ENCODE measurements at places on chromosomes 4 and X.

DNA sequence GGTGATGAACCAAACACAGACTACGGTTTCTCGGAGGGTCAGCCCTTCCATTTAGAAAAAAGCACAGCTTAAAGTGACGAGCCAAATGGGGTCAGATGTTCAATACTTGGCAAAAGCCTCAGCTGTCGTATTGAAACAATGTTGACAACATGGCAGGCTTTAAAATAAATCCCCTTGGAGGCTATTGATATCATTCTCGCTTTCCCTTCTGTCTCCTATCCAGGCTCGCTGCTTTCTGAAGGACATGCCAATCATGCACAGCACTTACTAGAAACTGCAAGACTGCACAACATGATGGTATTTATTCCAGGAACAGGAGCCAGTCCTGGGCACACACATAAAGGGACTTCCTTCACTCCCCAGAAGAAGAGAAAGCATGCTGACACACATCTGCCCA lies 137.9 kb downstream of the SLC7A11 start:
- no peak for DNase-seq

DNA sequence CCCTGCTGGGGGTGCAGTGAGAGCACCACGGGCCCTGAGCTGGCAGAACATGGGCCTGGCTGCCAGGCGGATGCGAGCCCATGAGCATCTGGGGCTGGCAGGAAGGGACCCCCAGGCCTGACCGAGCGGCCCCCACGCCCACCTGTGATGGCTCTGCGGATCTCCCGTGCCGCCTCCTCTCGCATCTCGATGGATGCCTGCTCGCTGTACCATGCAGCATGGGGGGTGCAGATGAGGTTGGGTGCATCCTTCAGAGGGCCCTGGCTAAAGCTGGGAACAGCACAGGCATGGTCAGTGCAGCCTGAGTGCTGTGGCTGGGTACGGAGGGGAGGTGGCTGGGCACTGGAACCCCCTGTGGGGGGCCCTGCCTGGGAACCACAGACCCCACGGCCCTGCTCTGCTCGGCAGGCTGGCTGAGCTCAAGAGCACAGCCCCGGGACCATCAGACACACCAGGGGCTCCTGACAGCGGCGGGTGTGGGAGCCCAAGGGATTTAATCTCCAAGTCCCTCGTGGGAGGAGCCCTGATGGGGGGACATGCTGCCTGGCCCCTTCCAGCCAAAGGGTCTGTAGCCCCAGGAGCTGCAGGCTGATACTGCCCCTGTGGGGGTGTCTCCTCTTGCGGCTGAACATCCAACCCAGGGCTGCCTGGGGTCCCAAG lies 35.5 kb downstream of the CTBP1 start:
- no peak for DNase-seq

- DNase-seq: no peak
Observed at GRCh38 chr4:14155803-14156202, 528.3 kb upstream of the BOD1L1 start.

DNA sequence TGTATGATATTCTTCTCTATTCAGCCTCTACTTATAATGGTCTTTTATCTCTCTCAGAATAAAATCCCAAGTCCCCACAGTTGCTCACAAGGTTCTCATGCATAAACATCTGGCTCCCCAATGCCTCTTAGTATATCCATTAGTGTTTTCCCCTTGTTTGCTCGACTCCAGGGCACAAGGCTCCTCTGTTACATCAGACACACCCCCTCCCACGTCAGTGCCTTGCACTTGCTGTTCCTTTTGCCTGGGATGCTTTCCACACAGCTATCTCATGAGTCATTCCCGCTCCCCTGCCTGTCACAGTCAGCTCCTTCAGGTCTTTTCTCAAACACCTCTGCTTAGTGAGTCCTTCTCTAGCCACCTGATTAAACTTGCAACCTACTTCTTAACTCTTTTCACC lies 260.2 kb downstream of the IL1RAPL1 start:
- no peak for DNase-seq

- no peak for DNase-seq
Observed at GRCh38 chr4:51943221-51943620, 76.9 kb downstream of the LRRC66 start.

GRCh38 chrX:17020851-17021821 lies 74.7 kb downstream of the REPS2 start:
- no peak for DNase-seq

GRCh38 chr4:62806816-62807215 lies 1602.4 kb downstream of the TECRL start:
- DNase-seq: no peak

DNA sequence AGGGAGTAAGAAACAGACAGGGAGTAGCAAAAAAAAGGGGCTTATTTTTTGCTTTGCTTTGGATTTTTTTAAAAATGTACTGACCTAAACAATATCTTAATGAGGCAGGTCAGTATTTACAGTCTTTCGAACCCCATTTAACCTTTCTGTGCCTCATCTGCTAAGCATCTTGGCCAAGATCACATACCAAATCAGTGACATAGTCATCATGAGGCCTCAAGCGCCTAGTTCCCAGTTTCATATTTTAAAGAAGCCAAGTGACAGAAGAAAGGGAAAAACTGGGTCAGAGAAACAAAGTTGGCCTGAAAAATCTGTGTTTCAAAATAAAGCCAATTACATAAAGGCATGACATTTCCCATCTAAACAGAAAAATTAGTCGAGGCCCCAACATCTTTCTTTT lies 94.6 kb upstream of the WDR44 start:
- no peak for DNase-seq

GRCh38 chr4:127642169-127642568 lies 9.4 kb downstream of the INTU start:
- no peak for DNase-seq

DNA sequence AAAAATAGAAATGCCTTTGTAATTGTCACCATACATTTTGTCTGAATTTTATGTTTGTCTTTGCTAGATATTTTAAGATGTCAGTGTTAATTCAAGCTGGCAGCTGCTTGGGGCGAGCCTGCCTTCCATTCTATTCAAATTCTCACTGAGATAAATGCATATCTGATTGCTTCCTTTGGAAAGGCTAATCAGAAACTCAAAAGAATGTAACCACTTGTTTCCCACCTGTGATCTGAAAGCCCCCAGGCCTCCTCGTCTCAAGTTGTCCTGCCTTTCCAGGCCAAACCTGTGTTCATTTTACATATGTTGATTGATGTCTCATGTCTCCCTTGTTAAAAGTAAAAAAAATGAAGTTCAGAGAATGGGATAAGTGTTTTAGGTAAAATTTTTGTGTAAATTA lies 318.7 kb upstream of the TECRL start:
- no peak for DNase-seq
